ENCODE measurements at places on chromosomes 4 and X.

GRCh38 chrX:4994855-4995254 is 1233.8 kb downstream of the NLGN4X start:
- no peak for DNase-seq

- no peak for DNase-seq
These were observed 89.2 kb upstream of the EFHC2 start for GRCh38 chrX:44432641-44433040.

DNA sequence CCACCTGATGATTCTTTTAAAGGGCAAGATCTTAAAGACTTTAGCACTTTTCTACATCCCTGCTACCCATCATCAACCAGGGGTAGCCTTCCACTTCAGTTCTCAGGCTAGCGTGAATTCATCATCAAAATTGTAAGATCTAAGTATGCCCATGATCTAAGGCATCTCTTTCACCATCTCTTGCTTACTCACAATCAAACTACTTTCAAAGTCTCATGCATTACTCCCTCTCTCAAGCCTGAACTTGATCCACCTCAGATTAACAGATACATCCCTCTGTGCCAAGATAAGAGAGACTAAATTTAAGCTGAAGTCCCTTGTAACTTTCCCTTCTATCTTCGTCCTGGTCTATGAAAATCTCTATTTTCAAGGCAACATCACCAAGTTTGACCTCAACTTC is 62.8 kb downstream of the DHX15 start:
- no peak for DNase-seq

DNA sequence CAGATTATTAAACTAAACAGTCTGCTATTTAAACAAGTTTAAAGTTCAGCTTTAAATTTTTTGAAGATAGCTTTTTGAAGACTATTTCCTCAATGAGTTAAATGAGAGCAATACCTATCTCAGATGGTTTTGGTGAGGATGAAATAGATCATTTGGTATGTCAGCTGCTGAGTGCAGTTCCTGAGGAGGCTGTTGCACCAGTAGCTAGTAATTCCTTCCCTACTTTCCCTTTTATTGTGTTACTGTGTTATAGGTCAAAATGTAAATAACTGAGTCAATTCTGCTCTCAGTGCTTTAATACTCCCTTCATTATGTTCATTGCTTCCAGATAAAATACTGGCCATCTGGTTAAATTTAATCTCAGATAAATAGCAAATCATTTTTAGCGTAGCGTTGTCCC is 48.6 kb downstream of the BMPR1B start:
- no peak for DNase-seq

- DNase-seq = no peak
These were observed 23.1 kb downstream of the SETD7 start for GRCh38 chr4:139532947-139533346.

DNA sequence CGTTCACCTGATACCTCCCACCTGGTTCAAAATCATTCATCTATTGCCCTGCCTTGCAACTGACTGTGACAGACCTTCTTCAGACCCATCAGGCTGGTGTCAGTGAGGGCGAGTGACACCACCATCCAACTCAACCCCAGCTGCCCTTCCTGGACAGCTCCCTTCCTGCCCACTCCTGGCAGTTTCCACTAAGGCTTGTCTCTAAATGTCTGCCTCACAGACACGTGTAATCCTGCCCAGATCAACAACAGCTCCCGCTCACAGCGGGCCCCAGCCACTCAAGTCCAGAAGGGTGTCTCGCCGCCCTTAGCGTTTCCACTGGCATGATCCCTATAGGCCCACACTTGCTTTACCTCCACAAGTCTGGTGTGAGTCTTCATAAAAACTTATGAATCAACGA is 28.9 kb downstream of the ACSL1 start:
- DNase-seq = no peak

DNA sequence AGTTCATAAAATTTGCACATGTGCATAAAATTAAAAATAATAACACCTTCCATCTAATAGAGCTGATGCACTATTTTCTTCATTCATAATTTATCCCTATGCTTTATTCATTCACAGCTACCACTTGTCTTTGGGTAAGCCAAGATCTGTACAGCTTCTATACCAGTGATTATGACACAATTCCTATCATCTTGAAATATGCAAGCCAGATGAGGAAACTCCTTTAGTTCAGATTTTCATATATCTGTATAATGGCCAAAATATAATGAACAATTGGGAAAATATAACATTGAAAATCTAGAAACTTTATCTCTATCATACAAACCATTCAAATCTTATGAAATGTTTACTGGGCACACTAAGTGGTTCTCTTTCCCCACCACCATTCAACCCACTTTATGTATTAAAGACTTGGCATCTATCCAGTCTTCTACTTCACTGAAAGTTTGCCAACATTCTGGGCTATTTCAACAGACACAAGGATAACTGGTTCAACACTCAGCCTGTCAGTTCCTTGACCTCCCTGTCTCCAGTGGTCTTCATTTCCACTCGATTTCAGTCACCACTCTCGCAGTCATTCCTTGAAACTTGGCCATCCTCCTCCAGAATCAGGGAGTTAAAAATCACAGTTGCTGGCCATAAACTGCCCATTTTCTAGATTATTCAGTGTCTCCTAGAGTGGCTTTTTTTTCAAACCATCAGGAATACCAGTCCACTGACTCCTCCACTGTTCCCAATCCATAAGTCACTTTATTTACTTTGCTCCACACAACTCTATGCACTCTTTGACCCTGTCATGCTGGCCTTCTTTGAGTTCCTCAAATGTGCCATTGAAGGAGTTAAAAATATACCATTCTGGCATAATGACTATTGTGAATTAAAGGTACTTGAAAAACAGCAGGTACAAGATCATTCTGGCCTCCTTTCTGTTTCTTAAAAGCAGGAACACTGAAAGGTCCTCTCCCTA is 85.5 kb downstream of the CAMK2D start:
- DNase-seq = no peak

- DNase-seq = no peak
These were observed 4.6 kb downstream of the MMAA start for GRCh38 chr4:145623831-145624230.

DNA sequence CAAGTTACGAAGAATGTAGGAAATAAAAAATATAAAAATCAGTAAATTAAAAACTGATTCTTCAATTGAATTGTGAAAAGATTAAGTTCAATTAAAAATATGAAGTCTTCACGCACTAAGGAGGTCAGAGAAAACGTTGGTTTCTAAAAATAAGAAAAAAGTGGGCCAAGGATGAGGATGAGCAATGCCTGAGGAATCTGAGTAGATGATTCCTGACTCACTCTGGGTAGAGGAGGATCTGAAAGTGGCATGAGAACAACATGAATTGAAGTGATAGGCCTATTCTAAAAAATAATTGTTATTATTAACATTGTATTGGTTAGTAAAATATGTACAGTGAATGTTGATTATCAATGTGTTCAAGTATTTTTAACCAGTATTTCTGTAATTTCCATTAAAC is 444.2 kb downstream of the GRIA2 start:
- no peak for DNase-seq

- no peak for DNase-seq
These were observed 101.2 kb downstream of the AFF1 start for GRCh38 chr4:87035881-87036509.

DNA sequence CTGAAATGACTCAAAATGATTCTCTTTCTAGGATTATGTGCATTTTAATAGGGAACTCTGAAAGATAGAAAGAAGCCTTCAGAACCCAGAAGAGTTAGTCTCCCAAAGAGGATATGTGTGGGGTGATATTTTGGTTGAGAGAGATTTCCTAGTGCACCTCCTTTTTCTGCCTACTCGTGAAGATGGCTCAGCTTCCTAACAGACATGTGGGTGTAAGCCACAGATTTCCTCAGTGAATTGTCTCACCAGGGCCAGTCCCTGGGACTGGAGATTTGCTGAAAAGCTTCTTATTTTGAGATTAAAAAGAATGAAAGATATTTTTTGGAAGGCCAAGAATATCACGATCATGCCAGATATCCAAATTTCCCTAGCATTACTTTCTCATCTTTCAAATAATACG is 42.8 kb downstream of the MAGEB17 start:
- DNase-seq = no peak

DNA sequence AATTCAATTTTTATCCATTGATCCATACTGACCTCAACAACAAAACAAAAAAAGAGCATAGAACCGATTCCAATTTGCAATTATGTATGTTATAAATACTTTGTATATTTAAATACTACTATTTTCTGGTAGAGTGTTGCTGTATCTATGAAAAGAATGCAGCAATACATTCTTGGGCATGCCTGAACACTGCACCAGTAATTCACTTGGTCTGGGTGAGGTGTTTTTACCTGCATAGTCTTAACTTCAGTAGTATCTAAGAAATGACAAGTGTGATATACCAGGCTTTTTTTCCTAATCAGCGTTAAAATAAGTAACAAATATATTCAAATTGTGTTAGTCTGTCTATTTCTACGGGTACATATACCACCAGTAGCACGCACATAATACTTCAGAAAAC is 120.2 kb downstream of the KLHL13 start:
- no peak for DNase-seq

- DNase-seq = no peak
These were observed 97.3 kb downstream of the RS1 start for GRCh38 chrX:18574591-18574990.

GRCh38 chr4:16140879-16141249 is 57.0 kb upstream of the PROM1 start:
- DNase-seq = no peak

DNA sequence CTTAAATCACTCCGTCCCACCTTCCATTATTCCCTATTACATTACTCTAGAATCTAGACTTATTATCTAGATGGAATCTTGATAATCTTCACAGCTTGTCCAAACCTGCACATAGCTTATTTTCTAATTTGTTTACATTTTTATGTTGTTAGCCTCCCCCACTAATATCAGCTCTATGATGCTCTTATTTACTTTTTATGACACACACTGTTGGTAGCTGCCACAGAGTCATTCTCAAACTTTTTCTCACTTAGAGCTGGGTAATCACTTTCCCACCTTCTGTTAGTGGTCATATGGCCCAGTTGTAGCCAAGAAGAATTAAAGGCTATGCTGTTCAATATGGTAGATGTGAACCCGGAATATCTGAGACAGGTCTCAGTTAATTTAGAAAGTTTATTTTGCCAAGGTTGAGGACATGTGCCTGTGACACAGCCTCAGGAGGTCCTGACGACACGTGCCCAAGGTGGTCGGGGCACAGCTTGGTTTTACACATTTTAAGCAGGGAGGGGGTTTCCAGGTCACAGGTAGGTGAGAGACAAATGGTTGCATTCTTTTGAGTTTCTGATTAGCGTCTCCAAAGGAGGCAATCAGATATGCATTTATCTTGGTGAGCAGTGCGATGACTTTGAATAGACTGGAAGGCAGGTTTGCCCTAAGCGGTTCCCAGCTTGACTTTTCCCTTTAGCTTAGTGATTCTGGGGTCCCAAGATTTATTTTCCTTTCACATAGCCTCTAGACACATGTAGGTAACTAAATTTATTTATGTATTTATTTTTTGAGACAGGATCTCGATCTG is 7.0 kb upstream of the ADGRA3 start:
- no peak for DNase-seq

DNA sequence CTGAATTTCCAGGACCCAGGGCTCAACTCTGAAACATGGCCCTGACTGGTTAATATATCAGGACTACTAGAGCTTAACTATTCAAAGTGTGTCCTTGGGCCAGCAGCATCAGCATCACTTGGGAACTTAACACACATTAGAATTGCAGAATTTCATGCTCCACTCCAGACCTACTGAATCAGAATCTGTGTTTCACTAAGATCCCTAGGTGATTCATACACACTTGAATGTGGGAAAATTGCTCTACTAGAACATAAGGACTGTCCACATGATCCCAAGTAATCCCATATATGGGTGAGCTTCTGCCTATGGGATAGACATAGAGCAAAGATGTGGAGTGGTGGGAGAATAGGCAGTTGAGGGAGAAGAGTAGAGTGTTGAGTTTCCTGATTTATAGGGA is 192.5 kb upstream of the CLNK start:
- no peak for DNase-seq

DNA sequence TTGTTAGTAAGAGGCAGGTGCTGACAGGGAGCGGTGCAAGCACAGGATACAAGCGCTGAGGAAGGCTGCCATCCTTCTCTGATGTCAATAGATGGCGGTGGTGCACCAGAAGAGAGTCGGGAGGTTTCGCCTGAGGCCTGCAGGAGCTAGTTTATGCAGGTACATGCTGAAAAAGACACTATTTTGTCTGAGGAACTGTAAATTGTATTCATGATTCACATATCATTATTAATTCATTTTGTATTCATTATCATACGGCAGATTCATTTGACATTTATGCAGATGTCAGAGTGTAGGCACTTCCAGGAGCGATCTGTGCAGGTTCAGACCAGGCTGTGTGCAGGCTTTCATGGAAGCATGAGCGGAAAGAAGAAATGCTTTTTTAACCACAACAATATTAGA is 824.0 kb downstream of the STIM2 start:
- DNase-seq = no peak

- no peak for DNase-seq
These were observed 23.5 kb downstream of the NDP start for GRCh38 chrX:43949669-43950068.

- no peak for DNase-seq
These were observed 441.0 kb downstream of the RAPGEF2 start for GRCh38 chr4:159543831-159544230.

- no peak for DNase-seq
These were observed 182.3 kb downstream of the RPA4 start for GRCh38 chrX:97065973-97066372.

DNA sequence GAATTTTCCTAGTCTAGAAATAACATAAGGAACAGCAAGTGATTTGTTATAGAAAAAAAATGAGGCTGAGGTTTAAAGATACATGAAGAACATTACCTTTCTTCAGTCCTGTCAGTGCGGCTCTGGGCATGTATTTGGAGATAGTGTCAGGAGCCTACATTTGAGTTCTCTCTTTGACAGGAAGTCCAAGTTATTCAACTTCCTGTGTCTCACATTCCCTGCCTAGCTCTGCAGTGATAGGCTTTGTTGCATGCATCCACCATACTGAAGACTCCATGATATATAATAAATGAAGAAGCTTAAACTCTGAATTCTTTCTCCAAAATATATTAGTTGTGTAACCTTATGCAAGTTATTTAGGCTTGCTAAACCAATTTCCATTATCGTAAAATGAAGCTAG is 148.7 kb downstream of the RELL1 start:
- DNase-seq = no peak

GRCh38 chr4:147820975-147821374 is 89.1 kb downstream of the ARHGAP10 start:
- no peak for DNase-seq

- no peak for DNase-seq
These were observed 63.4 kb upstream of the PDE5A start for GRCh38 chr4:119692001-119692400.

GRCh38 chr4:143337600-143338287 is 1.1 kb downstream of the GAB1 start:
- no peak for DNase-seq

GRCh38 chrX:15781961-15782699 is 8.2 kb upstream of the ZRSR2 start:
- DNase-seq = peak; percentile 6

GRCh38 chrX:114581528-114582263 is 2.2 kb upstream of the HTR2C start:
- DNase-seq = no peak
